ENCODE measurements at places on chromosomes 6 and 20. TPM values are rescaled to one million over a fixed set of nuclear protein-coding genes. Genes with fewer than 3 reads are reported as not detected.

Gene OR2H1
- not detected for total RNA-seq

DNA sequence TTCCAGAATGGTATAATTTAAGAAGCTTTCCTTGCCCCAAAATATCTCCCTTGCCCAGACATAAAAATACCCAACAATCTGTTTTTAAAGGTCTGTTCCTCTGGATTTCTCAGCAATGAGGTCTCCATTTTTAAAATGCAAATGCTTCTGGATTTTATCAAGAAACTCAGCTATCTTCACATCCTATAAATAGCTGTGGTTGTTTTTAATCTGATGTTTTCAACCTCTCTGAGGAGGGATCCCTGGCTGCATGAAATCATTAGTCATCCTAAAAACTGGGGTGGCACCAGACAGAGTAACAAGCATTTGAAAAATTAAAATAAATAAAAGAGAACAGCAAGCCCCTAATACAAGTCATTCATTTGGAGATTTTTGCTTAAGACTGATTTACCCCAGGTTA lies 168.5 kb upstream of the ID4 start:
- no peak for DNase-seq

Gene DDAH2
- total RNA-seq = 33.3 TPM

GRCh38 chr6:4381381-4381780 lies 246.0 kb upstream of the ECI2 start:
- no peak for DNase-seq

Gene NMBR
- total RNA-seq = not detected

Gene HTR1E
- total RNA-seq = not detected
